ENCODE measurements at places on chromosomes 2 and 18. TPM values are rescaled to one million over a fixed set of nuclear protein-coding genes. Genes with fewer than 3 reads are reported as not detected.

GRCh38 chr18:51852681-51853080 is 487.3 kb upstream of the DCC start:
- H3K27me3 ChIP-seq = no peaks in the 10 kb centered on the region
- H3K27ac ChIP-seq = no peak overlapping the region
- no peak overlapping the region for H3K4me3 ChIP-seq
- no peaks in the 10 kb centered on the region for H3K4me1 ChIP-seq
- no peak for DNase-seq

- no peak for DNase-seq
- no peaks in the 10 kb centered on the region for H3K36me3 ChIP-seq
- no peak overlapping the region for H3K27ac ChIP-seq
- no peak overlapping the region for H3K4me3 ChIP-seq
These were observed 233.7 kb upstream of the CWC22 start for GRCh38 chr2:180240774-180241173.

GRCh38 chr2:157470321-157470720 is 26.4 kb upstream of the CYTIP start:
- DNase-seq = no peak
- H3K4me3 ChIP-seq = no peak overlapping the region
- H3K36me3 ChIP-seq = no peaks in the 10 kb centered on the region
- H3K27ac ChIP-seq = no peak overlapping the region
- peaks cover 2% of the 10 kb centered on the region for H3K4me1 ChIP-seq
- H3K27me3 ChIP-seq = no peaks in the 10 kb centered on the region

Gene CRYBA2
- not detected for total RNA-seq

Gene IL36RN
- not detected for total RNA-seq

Data from muscle of leg (tissue), 16 donors.